ENCODE measurements at places on chromosomes 2 and 18. TPM values are rescaled to one million over a fixed set of nuclear protein-coding genes. Genes with fewer than 3 reads are reported as not detected.

Gene GATA6
- 5.7 TPM for total RNA-seq

Gene FSHR
- not detected for total RNA-seq

Gene GRP
- total RNA-seq = not detected

Gene LOXL3
- 53.9 TPM for total RNA-seq

Gene MALL
- 39.9 TPM for total RNA-seq

Gene CHRND
- not detected for total RNA-seq

Gene STARD6
- total RNA-seq = not detected

Gene LYPD6B
- total RNA-seq = not detected

Gene CENPA
- total RNA-seq = 21.4 TPM

Gene PROC
- total RNA-seq = not detected
